T-helper 17 cell (primary cell): ENCODE measurements at places on chromosomes 7 and 10.
A peak's percentile ranks its signal among the peaks of the same experiment; 100 is the strongest.

DNA sequence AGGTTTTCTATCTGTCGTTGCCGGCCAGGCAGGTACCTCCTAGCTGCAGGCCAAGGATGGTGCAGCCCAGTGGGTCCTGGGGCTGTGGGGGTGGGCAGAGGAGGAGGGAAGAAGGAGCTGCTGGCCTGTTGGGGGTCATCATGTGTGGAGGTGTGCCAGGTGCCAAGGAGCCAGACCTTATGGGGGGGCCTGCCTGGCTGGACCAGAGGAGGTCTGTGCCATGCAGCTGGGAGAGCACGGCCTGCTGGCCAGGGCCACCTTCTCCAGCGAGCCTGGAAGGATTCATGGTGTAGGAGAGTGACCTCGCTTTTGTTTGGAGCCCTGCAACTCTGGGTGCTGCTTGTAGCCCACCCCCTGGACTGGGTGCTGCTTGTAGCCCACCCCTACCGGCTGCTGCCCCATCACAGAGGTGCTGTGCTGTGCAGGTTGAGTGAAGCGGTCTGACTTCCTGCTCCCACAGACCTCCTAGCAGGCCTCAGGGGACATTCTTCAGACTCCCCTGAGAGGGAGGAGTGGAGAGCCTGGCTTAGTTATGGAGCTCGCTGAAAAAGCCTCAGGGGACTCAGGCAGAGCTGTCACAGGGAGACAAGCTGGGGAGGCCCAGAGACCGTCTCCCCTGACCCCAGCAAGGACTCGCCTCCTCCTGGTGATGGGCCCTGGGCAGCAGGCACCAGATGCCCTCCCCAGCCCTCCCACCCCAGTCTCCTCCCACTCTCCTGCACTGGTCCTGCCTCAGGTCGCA is 67.7 kb upstream of the AQP1 start:
- DNase-seq = no peak

DNA sequence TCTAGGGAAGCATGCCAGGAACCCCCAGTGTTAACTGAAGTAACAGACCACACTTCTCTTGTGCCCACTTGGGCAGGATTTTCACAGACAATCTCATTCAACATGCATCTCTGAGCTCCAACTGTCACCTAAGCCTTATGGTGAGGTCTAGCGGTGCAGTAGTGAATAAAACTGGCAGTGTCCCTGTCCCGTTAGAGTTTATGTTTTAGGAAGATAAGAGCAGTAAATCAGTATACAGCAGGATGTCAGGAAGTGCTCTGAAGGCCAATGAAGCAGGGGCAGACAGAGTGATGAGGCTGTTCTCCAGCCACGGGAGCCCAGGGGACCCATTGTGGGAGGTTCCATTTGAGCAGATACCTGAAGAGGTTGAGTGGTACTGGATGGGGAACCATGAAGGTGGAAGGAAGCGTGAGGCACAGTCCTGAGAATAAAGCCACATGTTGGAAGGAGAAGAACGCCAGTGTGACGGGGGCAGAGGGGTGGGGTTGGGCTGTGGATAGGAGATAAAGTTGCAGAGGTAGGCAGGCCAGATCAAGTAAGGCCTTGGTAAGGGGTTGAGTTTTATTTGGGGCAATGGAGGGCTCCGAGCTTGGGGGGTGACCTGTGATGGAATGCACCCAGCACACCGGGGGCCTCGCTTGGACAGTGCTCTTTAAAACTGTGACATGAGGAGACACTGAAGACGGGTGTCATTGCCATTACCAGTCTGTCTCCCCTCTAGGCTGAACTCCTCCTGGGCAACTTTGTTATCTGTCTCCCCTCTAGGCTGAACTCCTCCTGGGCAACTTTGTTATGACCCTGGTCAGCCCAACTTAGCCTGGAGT is 6.6 kb downstream of the GDF10 start:
- no peak for DNase-seq

DNA sequence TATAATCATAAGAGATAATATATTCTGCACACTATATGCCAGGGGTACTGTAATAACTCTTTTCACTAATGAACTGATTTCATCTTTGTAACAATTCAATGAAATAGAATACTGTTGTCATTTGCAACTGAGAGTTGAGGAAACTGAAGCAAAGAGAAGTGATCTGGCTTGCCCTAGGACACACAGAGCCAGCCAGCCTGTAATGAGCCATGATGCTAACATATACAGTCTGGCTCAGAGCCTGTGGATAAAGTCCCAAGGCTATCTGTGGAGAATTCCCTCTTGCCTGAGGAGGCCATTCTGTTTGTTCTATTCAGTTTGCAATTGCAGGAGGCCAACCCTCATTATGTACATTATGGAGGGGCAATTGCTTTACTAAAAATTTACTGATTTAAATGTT is 241.3 kb downstream of the CXCL12 start:
- no peak for DNase-seq

GRCh38 chr7:135164357-135165061 is 6.0 kb downstream of the CYREN start:
- no peak for DNase-seq

DNA sequence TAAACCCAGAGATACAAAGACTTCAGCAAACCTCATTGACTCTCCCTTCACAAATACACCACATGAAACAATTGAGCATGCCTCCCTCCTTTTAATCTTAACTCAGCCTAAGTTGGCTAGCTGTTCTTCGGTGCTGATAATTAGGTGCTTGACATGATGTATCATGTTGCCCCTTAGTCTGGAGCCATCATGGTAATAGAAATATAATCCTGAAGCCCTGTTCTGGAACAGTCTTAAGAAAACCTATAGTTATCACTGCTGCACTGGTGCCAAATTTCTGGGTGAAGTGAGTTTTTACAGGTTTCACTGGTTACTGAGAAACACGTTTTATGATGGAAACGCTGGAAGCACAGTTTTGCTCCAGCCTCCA is 306.1 kb downstream of the LRMDA start:
- DNase-seq = no peak

GRCh38 chr7:34928560-34928959 is 108.7 kb downstream of the DPY19L1 start:
- DNase-seq = no peak

GRCh38 chr10:113854761-113855588 is 514 bp downstream of the NHLRC2 start:
- DNase-seq = peak; percentile 32

DNA sequence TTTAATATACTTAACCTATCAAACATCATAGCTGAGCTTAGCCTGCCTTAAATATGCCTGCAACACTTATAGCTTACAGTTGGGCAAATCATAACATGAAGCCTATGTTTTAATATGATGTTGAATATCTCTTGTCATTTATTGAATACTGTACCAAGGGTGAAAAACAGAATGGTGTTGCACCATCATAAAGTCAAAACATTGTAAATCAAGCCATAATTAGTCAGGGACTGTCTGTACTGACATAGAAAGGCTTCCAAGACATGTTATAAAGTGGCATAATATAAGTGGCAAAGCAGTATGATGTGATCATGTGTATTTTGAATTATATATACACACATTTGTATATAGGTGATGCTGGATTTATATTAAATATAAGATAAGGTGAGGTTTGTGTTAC is 140.0 kb downstream of the ZEB1 start:
- DNase-seq = no peak

- no peak for DNase-seq
These were observed 337.1 kb downstream of the RNLS start for GRCh38 chr10:88245974-88246511.

DNA sequence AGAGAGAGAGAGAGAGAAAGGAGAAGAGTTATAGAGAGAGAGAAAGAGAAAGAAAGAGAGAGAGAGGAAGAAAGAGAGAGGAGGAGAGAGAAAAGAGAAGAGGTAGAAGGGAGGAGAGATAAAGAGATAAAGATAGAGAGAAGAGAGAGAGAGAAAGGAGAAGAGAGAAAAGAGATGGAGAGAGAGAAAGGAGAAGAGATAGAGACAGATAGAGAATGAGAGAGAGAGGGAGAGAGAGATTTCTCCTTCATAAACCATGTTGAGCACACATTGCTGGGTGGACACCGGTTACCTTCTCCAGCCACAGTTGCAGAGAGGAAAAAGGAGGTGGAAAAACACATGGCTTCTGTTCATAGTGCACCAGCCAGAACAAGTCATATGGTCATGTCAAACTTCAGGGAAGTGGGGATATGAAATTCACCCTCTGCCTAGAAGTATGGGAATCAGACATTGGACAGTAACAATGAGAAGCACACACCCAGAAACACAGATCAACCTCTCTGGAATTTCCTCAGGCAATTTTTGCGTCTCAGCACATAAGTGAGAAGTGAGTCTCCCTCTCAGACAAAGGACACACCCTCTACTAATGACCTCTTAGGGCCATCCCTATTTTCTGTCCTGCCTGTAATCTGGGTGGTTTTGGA is 172.5 kb upstream of the SVIL start:
- DNase-seq = no peak

DNA sequence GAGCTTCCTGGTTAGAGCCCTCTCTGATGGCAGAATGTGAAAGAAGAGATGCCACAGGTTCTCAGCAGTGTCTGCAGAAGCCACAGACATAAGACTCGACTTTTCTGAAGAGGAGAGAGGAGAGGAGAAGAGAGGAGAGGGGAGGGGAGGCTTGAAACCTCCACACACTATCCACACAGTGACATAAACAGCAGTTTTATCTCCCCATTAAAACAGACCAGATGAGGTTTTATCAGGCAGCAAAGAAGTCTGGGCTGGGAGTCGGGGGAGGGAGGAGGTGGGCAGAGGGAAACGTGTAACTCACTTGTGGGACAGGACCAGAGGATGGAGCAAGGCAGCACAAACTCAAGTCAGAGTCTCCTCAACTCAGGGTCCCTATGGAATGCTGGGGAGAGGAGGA is 76.5 kb downstream of the XPNPEP1 start:
- DNase-seq = no peak

- no peak for DNase-seq
These were observed 43.8 kb upstream of the SEMA3D start for GRCh38 chr7:85230623-85231022.

DNA sequence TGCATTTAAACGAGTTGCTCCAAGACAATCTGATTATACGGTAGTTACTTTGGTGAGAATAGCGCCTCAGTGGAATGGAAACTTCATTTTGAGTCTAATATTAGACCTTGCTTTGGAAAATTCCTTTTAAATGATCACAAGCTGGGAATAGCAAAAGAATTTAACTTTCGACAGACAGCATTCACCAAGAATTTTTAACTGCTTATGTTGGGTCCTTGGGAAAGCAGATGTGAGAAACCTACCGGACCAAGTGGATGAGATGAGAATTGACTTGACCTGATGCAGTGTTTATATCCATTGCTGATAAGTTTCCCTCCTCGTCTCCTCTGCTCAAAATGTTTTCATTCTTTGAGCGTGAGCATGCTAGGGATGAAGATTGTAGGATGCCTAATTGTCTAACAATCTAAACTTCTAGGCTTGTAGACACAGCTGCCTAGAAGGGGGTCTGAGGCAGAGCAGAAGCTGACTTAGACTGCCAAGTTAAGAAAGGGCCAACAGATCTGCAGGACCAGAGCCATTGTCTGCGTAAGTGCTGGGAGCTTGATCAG is 126.9 kb downstream of the CNNM2 start:
- DNase-seq = no peak

DNA sequence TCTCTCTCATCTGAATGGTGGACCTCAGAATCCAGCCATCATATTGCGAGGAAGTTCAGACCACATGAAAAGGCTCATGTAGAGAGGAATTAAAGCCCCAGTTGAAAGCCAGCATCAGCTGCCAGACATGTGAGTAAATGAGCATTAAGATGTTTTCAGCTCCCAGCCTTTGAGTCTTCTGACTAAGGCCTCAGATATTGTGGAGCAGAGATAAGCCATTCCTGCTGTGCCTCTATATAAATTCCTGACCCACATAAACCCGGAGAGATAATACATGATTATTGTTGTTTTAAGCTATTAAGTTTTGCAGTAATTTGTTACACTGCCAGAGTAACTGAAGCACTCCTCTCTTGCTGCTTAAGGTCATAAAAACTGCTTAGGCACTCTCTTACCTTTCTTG is 14.6 kb downstream of the FAM149B1 start:
- no peak for DNase-seq
